ENCODE measurements at places on chromosomes 4 and X. TPM values are rescaled to one million over a fixed set of nuclear protein-coding genes. Genes with fewer than 3 reads are reported as not detected.

The ABLIM2 gene
- polyA plus RNA-seq, result 16.0 TPM

The DTHD1 gene
- not detected for polyA plus RNA-seq

The SPOCK3 gene
- 0.90 TPM for polyA plus RNA-seq

GRCh38 chr4:48564151-48564550 lies 74.1 kb downstream of the ZAR1 start:
- DNase-seq, result no peak

GRCh38 chrX:71577682-71578081 lies 555 bp upstream of the GCNA start:
- no peak for DNase-seq

Measured in hindlimb muscle (tissue), 1 donor.